ENCODE measurements at places on chromosomes 1 and 21.
A peak's percentile ranks its signal among the peaks of the same experiment; 100 is the strongest.

GRCh38 chr1:226827458-226827857, 43.0 kb upstream of the PSEN2 start:
- H3K4me1 ChIP-seq: no peaks in the 10 kb centered on the region
- no peak overlapping the region for H3K4me3 ChIP-seq
- no peaks in the 10 kb centered on the region for H3K36me3 ChIP-seq
- no peaks in the 10 kb centered on the region for H3K27me3 ChIP-seq
- peak overlapping the region; percentile 66 for H3K27ac ChIP-seq

DNA sequence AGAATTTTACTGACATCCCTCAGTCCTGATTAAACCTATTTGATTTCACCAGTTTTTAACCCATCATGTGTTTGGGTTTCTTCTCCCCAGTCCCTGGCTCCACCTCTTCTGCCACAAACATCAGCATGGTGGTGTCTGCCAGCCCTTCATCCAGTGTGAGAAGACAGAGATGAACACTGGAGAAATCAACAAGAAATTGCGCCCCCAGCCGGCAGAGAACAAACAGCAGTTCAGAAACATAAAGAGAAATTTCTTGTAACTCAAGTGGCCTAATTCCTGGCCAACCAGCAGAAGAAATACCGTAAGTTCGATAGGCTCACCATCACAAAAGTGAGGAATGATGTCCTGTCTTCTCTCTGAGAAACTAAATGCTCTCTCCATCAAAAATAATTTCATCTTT, 18.3 kb downstream of the S100A11 start:
- H3K4me3 ChIP-seq: no peak overlapping the region
- no peaks in the 10 kb centered on the region for H3K27me3 ChIP-seq
- no peaks in the 10 kb centered on the region for H3K4me1 ChIP-seq
- H3K27ac ChIP-seq: no peak overlapping the region
- DNase-seq: no peak

- no peak overlapping the region for H3K4me3 ChIP-seq
- H3K27ac ChIP-seq: no peak overlapping the region
- DNase-seq: no peak
- H3K36me3 ChIP-seq: no peaks in the 10 kb centered on the region
- no peaks in the 10 kb centered on the region for H3K27me3 ChIP-seq
Measured at GRCh38 chr1:234488054-234489006, 9.4 kb upstream of the TARBP1 start.

- H3K27ac ChIP-seq: no peak overlapping the region
- no peaks in the 10 kb centered on the region for H3K36me3 ChIP-seq
- DNase-seq: no peak
- no peak overlapping the region for H3K4me3 ChIP-seq
- H3K27me3 ChIP-seq: no peaks in the 10 kb centered on the region
Measured at GRCh38 chr1:82578086-82578726, 777.5 kb downstream of the ADGRL2 start.

GRCh38 chr1:187655104-187655503, 826.4 kb downstream of the PLA2G4A start:
- H3K27ac ChIP-seq: no peak overlapping the region
- no peak overlapping the region for H3K4me3 ChIP-seq
- no peak for DNase-seq
- H3K4me1 ChIP-seq: no peaks in the 10 kb centered on the region

DNA sequence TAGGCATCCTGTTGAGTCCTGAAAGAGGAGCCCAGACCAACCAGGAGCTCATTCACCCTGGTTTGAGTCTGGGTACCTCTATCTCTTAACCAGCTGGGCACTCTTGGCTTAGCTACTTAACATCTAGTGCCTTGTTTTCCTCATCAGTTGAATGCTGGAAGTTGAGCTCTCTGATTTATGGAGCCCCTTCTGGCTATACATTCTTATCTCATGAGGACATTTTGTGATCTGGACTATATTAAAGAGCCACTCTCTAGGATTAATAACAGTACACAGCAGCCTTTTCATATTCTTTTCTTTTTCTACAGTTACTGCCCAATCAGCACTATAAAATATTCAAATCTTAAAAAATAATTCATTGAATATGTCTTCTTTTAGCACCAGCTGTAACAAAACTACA, 296.9 kb upstream of the RUNX1 start:
- no peak overlapping the region for H3K4me3 ChIP-seq
- no peak overlapping the region for H3K27ac ChIP-seq
- H3K4me1 ChIP-seq: no peaks in the 10 kb centered on the region
- no peaks in the 10 kb centered on the region for H3K27me3 ChIP-seq
- no peaks in the 10 kb centered on the region for H3K36me3 ChIP-seq
- no peak for DNase-seq

GRCh38 chr1:28178690-28179485, 2.4 kb upstream of the PTAFR start:
- no peak overlapping the region for H3K27ac ChIP-seq
- no peak for DNase-seq
- no peaks in the 10 kb centered on the region for H3K27me3 ChIP-seq
- no peaks in the 10 kb centered on the region for H3K36me3 ChIP-seq
- H3K4me3 ChIP-seq: no peak overlapping the region
- H3K4me1 ChIP-seq: no peaks in the 10 kb centered on the region

DNA sequence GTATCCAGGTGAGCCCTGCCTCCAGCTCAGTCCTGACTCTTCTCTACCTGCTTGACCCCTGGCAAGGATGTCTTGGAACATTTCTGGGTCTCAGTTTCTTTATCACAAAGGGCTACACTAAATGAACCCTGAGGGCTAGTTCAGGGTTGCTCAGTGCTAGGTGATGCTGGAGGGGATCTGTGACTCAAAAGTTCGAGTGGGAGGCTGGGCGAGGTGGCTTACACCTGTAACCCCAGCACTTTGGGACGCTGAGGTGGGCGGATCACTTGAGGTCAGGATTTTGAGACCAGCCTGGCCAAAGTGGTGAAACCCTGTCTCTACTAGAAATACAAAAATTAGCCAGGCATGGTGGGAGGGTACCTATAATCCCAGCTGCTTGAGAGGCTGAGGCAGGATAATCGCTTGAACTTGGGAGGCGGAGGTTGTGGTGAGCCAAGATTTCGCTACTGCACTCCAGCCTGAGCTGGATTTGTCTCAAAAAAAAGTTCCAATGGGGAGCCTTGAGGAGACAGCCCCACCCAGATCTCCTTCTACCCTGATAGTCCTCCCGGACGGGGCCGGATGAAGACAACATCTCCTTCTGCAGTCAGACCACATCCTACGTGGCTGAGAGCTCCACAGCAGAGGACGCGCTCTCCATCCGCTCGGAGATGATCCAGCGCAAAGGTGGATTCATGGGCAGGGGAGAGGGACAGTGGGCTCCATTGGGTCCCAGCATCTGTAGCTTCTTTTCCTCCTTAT, 48.9 kb downstream of the YARS1 start:
- H3K4me3 ChIP-seq: no peak overlapping the region
- H3K4me1 ChIP-seq: peaks cover 37% of the 10 kb centered on the region
- no peaks in the 10 kb centered on the region for H3K27me3 ChIP-seq
- no peak for DNase-seq
- H3K36me3 ChIP-seq: no peaks in the 10 kb centered on the region
